ENCODE measurements at places on chromosomes 1 and 21. TPM values are rescaled to one million over a fixed set of nuclear protein-coding genes. Genes with fewer than 3 reads are reported as not detected.

INTS7 gene
- 31.0 TPM for total RNA-seq

IL10 gene
- total RNA-seq, result not detected

HTR6 gene
- not detected for total RNA-seq

ADGRB2 gene
- 10.8 TPM for total RNA-seq

SRRM1 gene
- total RNA-seq, result 26.1 TPM

UQCRHL gene
- total RNA-seq, result 12.4 TPM

SYCP1 gene
- not detected for total RNA-seq

RAP1GAP gene
- 0.19 TPM for total RNA-seq

AMPD1 gene
- total RNA-seq, result not detected

TRABD2B gene
- not detected for total RNA-seq

LEMD1 gene
- not detected for total RNA-seq

NPR1 gene
- total RNA-seq, result 0.02 TPM

PROX1 gene
- not detected for total RNA-seq

TNFRSF4 gene
- total RNA-seq, result 0.88 TPM

SLC9A1 gene
- total RNA-seq, result 13.1 TPM

CD5L gene
- total RNA-seq, result not detected

CR2 gene
- not detected for total RNA-seq

LINGO4 gene
- not detected for total RNA-seq

FHL3 gene
- 21.6 TPM for total RNA-seq

CRYAA gene
- total RNA-seq, result not detected

PHACTR4 gene
- total RNA-seq, result 9.4 TPM

OR2T5 gene
- not detected for total RNA-seq

RGS7 gene
- total RNA-seq, result 2.1 TPM

PRAMEF20 gene
- not detected for total RNA-seq

PDC gene
- not detected for total RNA-seq

OR2L2 gene
- not detected for total RNA-seq

LCE3D gene
- total RNA-seq, result not detected

GREM2 gene
- not detected for total RNA-seq

ALG14 gene
- total RNA-seq, result 7.7 TPM

TMOD4 gene
- 0.87 TPM for total RNA-seq

AVPR1B gene
- total RNA-seq, result not detected

ARHGEF19 gene
- not detected for total RNA-seq

ASAP3 gene
- total RNA-seq, result 1.7 TPM

PAFAH2 gene
- 7.1 TPM for total RNA-seq

UTP11 gene
- total RNA-seq, result 105 TPM

GPATCH4 gene
- total RNA-seq, result 42.5 TPM

TSACC gene
- 0.70 TPM for total RNA-seq

SFPQ gene
- 216 TPM for total RNA-seq

LZIC gene
- total RNA-seq, result 24.2 TPM

KDF1 gene
- total RNA-seq, result not detected

RPE65 gene
- not detected for total RNA-seq

FMO1 gene
- not detected for total RNA-seq

PRKAA2 gene
- total RNA-seq, result 2.4 TPM

CAMK2N1 gene
- 13.3 TPM for total RNA-seq

ABCD3 gene
- 32.2 TPM for total RNA-seq

AMY1A gene
- total RNA-seq, result not detected

AGT gene
- total RNA-seq, result 0.10 TPM

IQCC gene
- 3.0 TPM for total RNA-seq

DRAXIN gene
- 0.32 TPM for total RNA-seq

KNCN gene
- not detected for total RNA-seq

SHISA4 gene
- total RNA-seq, result 10.9 TPM

PTGS2 gene
- total RNA-seq, result 4.0 TPM

OR10Z1 gene
- total RNA-seq, result not detected

AADACL3 gene
- not detected for total RNA-seq

Measured in HT1080 (cell line).